ENCODE measurements at places on chromosomes 4 and X.

DNA sequence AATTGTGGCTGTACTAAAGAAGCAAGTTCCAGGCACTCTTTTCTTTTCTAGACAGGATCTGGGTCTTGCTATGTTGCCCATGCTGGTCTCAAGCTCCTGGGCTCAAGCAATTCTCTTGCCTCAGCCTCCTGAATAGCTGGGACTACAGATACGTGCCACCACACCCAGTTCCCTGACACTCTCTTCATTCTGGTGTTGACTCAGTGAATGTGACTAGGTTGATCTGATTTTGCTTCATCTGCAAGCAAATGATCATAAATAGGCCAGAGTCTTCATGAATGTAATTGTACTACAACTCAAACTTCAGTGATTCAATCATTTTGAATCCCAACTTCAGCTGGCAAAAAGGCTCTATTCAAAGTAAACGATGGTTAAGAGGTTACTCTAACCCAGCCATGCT lies 78.5 kb downstream of the APBB2 start:
- no peak for DNase-seq

- DNase-seq: no peak
These were observed 278.9 kb upstream of the SFRP2 start for GRCh38 chr4:154067786-154068185.

DNA sequence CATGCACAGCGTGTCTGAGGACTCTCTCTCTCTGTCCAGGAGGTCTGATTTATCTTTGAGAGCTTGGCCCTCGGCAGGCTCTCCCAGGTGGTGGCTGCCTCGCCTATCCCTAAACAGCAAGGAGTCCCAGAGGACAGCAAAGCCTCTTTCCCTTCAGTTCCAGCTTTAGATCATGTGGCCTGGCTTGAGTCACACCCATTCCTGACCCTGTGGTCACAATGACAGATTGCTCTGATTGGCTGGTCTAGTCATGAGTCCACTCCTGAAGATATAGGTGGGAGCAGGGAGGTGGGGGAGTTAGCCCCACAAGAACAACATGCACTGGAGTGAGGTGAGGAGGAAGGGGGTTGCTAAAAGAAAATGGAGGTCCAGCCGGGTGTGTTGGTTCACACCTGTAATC lies 12.1 kb upstream of the PORCN start:
- no peak for DNase-seq

- peak; percentile 7 for DNase-seq
These were observed 405.2 kb downstream of the FAT4 start for GRCh38 chr4:125719987-125720386.

- no peak for DNase-seq
These were observed 232.7 kb upstream of the GATB start for GRCh38 chr4:151993521-151993920.

DNA sequence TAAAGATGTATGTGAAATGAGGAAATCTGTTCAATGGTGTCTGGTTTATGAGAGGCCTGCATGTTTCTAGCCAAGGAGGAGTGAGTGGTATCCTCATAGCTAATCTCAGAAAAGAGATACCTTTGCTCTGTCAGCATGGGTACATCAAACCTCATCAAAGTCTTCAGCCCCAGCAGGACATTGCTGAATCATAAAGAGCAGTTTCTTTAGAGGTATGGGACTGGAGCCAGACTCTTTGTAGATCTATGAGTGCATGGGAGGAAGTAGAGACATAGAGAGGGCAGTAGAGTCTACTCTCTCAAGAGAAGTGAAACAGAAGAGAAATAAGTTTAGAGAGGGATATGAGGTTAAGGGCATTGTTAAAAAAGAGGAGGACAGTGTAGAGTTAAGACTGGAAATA lies 1950.9 kb downstream of the ARAP2 start:
- no peak for DNase-seq

DNA sequence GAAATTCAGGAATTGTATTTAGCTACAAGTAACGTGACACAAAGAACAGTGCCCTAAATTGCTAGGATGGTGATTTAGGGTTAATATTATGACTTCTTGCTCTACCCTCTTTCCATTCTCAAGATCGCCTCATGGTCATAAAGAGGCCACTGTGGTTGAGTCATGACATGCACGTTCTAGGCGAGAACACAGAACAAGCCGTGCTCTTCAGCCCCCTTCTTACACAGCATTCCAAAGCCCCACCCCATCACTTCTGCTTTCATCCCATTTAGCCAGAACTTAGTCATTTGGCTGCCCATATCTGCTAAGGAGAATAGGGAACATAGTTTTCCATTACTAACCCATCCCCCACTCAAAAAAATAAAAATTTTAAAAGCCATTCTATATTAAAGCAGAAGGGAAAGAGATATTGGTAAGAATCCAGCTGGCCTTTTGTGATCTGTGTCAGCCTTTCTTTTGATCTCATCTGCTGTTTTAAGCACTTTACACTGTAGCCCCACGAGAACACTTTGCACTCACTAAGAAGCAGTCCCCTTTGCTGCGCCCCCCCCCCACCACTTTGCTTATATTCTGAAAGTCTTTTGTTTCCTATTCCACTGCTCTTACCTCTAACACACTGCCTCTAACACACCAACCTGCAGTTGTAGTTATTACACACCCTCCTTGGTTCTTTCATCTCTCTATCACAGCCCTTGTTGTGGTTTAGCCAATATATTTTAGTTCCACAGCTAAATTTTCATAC lies 28.4 kb downstream of the NPNT start:
- DNase-seq: peak; percentile 5

- peak; percentile 35 for DNase-seq
These were observed 53.1 kb upstream of the TSPAN5 start for GRCh38 chr4:98711526-98711925.

DNA sequence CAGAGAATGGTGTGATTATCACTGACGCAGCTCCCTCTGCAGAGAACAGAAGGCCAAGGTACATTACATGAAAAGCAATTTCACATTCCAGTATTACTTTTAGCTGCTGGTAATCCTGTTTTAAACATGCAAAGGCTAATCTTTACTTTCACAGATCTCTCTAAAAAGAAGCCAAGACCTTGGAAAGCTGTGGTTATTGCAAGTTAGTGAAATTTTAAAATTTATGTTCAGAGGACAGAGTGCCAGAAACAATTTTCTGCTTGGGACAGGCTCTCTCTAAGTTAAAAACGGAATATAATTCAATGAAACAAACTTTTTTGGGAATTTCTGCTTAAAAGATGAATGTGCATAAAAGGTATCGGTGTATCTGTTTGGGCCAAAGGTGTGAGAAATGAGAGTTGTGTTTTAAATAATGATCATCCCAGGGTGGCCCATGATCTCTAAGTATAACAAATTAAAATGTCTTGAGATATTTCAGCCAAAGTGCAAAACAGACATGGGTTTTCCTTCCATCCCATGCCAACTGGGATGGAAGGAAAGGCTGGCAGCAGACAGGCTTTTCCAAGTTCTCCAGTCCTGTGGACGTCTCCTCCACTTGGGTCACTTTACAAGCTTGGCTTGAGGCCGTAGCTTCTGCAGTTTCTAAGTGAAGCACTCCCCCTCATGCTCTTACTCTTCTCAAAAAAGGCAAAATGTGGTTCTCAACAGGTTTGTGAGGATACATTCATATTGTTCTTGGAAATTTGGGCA lies 118.0 kb downstream of the DRD5 start:
- no peak for DNase-seq

DNA sequence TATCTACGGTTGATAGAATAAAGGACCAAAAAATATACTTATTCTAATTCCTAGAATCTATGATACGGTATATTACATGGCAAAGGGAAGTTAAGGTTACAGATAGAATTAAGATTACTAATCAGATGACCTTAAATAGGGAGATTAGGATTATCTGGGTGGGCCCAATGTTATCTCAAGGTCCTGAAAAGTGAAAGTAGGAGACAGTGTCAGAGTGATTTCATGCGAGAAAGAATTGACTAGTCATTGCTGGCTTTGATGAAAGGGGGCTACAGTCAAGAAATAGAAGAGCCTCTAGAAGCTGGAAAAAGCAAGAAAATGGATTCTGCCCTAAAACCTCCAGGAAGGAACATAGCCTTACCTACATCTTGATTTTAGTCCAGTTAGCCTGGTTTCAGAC lies 176.9 kb upstream of the PPP1R2C start:
- no peak for DNase-seq

- peak; percentile 88 for DNase-seq
These were observed 127.6 kb upstream of the INTU start for GRCh38 chr4:127505203-127505602.

DNA sequence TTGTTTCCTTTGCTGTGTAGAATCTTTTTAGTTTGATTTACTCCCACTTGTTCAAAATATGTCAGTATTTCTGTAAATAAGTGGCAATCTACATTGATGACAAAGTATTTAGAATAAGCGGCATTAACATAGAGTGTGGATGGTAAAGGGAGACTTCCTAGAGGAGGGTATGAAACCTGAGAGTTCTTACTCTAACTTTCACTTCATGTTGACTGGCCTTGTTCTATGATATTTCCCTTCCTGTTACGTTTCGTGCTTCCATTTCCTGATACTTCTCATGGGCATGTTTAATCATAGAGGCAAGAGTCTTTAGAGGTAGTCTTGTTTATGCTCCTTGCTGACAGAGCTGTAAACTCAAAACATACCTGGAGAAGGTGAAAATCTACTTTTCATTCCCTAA lies 408.9 kb downstream of the GLUD2 start:
- DNase-seq: no peak

- DNase-seq: no peak
These were observed 510.4 kb downstream of the MID1IP1 start for GRCh38 chrX:39311646-39312045.

DNA sequence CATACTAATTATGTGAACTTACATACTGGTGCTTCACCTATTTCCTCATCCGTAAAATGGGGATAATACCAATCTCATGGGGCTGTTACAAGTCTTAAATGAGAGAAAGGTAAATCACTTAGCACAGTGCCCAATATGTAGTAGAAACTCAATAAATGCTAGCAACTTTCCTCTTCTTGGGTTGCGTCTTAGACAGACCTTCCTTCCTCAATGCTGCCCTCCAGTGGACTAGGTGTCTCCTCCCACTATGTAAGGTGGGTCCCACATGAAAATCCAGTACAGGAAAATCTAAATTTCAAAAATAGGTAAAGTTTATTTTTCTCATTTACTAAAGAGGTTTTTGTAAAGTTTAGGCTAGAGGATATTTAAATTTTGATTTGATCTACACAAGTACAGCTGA lies 20.6 kb downstream of the ZDHHC9 start:
- peak; percentile 27 for DNase-seq

- no peak for DNase-seq
These were observed 12.1 kb upstream of the GTPBP6 start for GRCh38 chrX:330726-331150.

- no peak for DNase-seq
These were observed 1.8 kb downstream of the TBC1D25 start for GRCh38 chrX:48541140-48541814.

DNA sequence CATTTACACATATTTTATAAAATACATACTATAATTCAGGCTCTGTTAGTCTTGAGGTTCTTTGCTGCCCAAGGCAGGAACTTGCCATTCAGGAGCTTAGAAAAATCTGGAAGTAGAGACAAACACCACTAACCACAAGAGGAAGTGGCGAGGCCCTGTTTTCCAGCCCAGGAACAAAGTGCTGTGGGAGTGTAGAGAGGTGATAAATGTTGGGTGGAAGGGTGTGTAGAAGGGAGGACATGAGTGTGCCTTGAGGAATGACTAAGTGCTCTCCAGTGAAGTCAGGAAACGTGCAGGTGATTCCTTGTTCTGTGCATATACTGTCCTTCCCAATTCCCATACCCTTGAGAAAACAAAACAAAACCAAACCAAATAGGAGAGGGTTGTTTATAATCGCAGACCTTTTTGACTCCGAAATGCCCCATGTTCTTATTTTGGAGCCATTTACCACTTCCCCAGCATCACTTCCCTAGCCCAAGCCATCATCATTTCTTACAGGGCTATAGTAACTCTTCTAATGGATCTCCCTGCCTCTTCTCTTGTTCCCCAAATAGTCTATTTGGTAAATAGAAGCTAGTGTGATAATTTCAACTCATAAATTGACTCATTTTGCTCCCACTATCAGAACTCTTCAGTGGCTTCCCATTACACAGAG lies 83.2 kb downstream of the GPAT3 start:
- no peak for DNase-seq

DNA sequence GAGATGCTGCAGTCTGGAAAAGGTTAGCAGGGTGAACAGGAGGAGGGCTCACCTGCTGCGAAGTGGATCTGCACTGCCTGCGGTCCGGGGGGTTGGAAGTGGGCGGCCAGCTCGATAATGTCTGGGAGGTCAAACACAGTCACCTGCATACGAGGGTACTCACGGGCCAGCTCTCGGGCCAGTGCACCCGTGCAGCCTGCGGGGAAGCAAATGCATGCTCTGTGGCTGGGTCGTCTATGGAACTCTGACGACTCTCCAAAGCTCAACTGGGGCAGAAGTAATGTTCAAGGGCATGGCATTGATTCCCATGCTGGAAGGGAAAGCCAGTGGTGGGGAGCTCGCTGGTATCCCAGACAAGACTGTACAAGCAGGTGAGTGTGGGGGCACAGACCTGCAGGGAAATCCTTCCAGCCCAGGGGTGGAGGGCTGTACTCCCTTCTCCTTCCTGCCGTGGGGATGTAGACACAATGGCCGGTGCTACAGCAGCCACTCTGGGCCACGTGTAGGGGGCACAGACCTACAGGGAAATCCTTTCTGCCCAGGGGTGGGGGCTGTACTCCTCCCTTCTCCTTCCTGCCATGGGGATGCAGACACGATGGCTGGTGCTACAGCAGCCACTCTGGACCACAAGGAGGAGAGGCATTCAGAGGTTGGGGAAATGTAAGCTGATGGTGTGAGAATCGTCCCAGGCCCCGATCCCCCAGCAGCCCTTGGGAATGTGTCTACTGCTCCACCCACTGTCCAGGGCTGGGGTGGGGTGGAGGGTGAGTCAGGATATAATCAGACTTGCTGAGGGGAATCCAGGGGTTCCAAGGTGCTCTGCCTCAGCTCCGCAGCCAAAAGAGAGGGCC lies 26.2 kb upstream of the SLC25A6 start:
- DNase-seq: no peak

- DNase-seq: no peak
These were observed 291.9 kb downstream of the NAF1 start for GRCh38 chr4:162874748-162875147.

- DNase-seq: no peak
These were observed 497 bp upstream of the THAP9 start for GRCh38 chr4:82900066-82900410.

- no peak for DNase-seq
These were observed 41.1 kb upstream of the TMEM184C start for GRCh38 chr4:147576084-147576483.

- no peak for DNase-seq
These were observed 38.0 kb upstream of the CXXC4 start for GRCh38 chr4:104532677-104533076.
